Cerebellum (tissue), 4 donors: ENCODE measurements at places on chromosomes 1 and 21. TPM values are rescaled to one million over a fixed set of nuclear protein-coding genes. Genes with fewer than 3 reads are reported as not detected.
A peak's percentile ranks its signal among the peaks of the same experiment; 100 is the strongest.

The CCSAP gene
- total RNA-seq: 62.5 TPM

DNA sequence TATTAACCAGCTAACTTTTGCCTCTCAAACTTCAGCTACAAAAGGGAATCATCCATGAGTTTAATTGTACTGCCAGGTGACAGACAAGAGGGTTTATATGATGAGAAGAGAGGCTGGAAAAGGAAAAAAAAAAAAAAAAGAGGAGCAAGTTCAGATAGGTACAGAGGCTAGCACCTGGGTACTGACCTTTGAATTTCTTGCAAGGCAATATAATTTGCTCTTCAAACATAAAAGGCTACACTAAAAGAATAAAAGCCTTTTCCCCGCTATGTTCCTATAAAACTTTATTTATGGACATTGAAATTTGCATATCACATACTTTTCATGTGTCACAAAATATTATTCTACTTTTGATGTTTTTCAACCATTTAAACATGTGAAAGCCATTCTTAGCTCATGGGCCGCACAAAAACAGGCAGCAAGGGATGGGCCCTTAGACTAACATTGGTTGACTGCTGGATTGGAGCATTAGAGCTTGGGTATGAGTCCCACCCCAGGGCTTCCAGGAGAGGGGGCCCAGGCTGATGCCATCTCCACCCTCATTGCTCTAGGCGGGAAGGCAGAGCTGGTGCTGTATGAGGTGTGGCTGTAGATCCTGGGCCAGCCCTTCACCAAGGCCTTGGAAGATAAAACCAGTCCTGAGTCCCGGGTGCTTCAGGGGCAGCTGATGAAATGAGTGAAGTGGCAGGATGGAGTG, 44.3 kb downstream of the ATP1B1 start:
- DNase-seq: no peak

- no peak for DNase-seq
Measured at GRCh38 chr21:46409641-46410406, 48.9 kb upstream of the DIP2A start.

- peak; percentile 52 for DNase-seq
Measured at GRCh38 chr1:32201011-32201855, 838 bp downstream of the CCDC28B start.

GRCh38 chr1:153776352-153776751, 1.1 kb downstream of the SLC27A3 start:
- DNase-seq: no peak

The CDCA8 gene
- 3.6 TPM for total RNA-seq
